Activated T-helper 1 cell treated with anti-CD3 and anti-CD28 coated beads, Interleukin-2, amount 50 U/mL, for 16 hours (primary cell): ENCODE measurements at places on chromosomes 4 and X.

DNA sequence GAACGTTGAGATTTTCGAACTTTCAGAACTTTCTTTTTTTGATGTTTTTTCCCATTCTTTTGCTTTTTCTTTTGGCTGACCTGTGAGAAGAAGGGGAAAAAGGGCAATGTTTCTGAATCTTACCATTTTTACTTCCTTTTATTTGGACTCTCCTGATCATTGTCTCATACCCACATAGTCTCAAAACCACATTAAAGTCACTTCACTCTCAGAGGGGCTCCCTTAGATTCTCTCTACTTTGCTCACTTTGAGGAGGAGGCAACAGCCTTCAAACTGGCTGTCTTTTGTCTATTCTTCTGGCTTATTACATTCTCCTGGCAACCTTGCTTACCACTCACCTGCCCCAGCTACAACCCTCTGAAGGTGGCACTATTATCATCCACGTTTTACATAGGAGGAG, 3.7 kb downstream of the CXCL9 start:
- DNase-seq, result no peak

- DNase-seq, result no peak
Observed at GRCh38 chr4:139210486-139210885, 33.5 kb upstream of the ELF2 start.

- DNase-seq, result no peak
Observed at GRCh38 chr4:155526452-155527169, 140.0 kb upstream of the GUCY1A1 start.

- no peak for DNase-seq
Observed at GRCh38 chr4:71379126-71379525, 40.3 kb downstream of the SLC4A4 start.

GRCh38 chrX:51608126-51608525, 10.6 kb downstream of the CENPVL3 start:
- DNase-seq, result no peak

DNA sequence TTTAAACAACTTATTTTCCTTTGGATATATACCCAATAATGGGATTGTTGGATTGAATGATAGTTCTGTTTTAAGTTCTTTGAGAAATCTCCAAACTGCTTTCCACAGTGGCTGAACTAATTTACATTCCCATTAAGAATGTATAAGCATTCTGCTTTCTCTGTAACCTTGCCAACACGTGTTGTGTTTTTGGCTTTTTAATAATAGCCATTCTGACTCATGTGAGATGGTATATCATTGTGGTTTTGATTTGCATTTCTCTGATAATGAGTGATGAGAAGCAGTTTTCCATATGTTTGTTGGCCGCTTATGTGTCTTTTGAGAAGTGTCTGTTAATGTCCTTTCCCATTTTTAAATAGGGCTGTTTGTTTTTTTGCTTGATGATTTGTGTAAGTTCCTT, 155.6 kb upstream of the PITX2 start:
- DNase-seq, result no peak

- DNase-seq, result no peak
Observed at GRCh38 chr4:150268444-150268843, 190.2 kb downstream of the DCLK2 start.

DNA sequence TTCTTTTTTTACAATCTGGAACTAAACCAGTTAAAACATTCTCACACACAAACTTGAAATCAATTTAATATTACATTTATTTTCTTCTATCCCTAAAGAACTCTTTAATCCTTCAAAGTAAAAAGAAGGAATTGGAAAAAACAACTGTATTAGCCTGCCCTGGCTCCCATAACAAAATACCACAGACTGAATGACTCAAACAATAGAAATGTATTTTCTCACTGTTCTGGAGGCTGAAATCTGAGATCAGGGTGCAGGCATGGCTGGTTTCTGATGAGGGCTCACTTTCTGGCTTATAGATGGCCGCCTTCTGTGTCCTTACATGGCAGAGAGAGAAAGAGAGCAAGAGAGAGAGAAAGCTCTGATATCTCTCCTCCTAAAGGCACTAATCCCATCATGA, 149.4 kb downstream of the PDGFRA start:
- DNase-seq, result no peak

DNA sequence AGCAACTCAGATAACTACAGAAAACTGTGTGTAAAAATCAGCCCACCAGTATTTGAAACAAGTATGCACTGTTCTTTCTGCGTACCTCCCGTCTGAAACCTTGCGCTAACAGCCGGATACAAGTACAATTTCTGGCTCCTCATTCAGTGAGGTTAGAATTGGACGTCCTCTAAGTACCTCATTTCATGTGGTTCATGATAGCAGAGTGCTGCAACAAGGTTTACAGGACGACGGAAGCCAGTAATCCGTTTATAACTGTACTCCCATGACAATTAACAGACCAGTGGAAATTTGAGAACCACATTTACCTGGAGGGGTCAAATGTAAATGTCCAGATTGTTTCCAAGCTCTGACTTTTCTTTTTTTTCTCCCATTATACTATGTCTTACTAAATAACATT, 52.9 kb upstream of the TENM3 start:
- DNase-seq, result no peak

GRCh38 chr4:128454881-128455280, 167.3 kb upstream of the PGRMC2 start:
- no peak for DNase-seq

- DNase-seq, result no peak
Observed at GRCh38 chr4:75142850-75143249, 209.9 kb downstream of the PARM1 start.

- no peak for DNase-seq
Observed at GRCh38 chr4:94523033-94523580, 71.4 kb downstream of the PDLIM5 start.

DNA sequence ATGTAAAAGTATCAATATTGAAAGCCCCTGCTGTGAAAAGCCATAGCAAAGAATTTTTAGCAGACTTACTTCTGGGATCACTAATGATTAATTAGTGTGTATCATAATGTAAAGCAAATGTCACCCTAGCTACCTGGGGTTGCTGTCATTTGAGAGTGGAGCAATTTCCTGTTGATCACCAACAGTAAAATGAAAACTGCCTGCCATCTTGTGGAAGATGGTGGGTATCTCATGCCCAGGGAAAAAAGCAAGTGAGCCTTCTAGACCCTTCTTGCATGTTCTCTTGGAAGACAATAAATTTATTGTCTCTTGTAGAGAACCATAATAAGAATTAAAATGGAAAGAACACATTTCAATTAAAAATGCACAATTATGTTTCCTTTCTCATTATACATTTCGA, 360.2 kb downstream of the ZIC3 start:
- no peak for DNase-seq

GRCh38 chr4:24910499-24910898, 2.3 kb downstream of the CCDC149 start:
- DNase-seq, result no peak

DNA sequence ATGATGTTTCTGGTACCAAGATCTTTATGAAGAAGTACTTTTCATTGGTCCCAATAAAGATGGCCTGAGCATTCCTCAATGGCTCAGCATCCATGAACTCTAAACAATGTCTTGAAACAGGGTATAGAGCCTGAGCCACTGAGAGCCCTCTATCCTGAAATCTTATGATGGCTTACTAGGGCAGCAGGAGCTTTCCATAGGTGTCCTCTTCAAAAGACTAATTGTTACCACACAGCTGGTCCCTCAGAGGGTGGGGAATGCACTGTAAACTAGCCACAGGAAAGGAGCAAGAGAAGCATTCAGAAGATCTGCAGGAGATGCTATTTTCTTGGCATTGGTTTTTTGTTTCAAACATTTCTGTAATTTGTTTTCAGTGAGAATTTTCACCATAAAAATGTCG, 5.6 kb upstream of the BANK1 start:
- no peak for DNase-seq

DNA sequence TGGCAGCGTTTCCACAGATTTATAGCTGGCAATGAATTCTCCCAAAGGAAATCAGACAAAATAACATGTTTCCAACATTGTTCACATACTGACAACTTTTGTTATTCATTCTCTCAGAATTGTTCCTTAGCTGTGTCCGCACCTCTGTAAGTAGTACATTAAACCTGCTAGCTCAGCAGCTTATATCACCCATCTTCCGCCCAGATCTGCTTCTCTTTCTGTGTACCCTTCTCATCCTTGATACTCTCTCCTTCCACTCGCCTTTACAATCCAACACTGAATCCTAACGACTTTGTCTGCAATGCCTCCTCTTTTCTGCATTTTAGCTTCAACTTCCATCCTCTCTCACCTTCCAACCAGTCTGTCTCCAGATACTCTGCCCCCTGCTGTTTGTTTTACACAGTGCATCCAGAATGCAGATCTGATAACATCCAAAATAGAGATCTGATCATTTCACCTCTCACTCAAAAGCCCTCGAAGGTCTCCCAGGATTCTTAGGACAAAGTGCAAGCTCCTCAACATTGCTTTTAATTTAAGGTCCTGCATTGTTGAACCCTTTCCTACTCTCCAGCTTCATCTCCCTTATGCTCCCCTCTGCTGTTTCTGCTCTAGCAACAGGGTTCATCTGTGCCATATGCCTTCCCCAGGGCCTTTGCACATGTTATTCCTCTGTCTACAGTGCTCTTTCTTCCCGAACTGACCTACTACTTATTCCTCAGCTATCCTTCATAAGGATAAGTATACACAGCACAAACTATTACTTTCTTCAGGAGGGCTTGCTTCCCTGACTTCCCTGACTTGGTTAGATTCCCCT, 67.3 kb upstream of the VBP1 start:
- DNase-seq, result no peak

DNA sequence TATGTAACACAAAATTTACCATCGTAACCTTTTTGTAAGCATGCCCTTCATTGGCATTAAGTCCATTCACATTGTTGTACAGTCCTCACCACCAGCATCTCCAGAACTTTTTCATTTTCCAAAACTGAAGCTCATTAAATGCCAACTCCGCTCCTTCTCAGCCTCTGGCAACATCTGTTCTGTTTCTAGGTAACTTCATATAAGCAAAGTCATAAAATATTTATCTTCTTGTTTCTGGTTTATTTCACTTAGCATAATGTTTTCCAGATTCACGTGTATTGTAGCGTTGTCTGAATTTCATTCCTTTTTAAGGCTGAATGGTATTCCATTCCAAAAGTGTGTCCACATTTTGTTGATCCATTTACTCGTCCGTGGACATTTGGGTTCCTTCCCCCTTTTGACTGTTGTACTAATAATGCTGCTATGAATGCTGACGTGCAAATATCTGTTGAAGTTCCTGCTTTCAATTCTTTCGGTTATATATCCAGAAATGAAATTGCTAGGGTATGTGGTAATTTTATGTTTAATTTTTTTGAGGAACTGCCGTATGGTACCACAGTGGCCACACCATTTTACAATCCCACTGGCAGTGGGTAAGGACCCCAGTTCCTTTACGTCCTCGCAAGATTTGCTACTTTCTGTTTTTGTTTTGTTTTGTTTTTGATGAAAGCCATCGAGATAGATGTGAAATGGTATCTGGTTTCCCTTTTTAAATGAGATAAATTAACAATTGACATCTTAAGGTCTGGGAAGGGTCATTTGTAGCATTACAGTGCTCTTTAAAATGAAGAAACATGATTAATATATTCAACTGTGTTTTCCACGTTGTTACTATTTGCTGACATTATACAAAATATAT, 63.4 kb downstream of the PTTG2 start:
- DNase-seq, result no peak

- DNase-seq, result no peak
Observed at GRCh38 chrX:40933706-40934425, 151.4 kb upstream of the USP9X start.

DNA sequence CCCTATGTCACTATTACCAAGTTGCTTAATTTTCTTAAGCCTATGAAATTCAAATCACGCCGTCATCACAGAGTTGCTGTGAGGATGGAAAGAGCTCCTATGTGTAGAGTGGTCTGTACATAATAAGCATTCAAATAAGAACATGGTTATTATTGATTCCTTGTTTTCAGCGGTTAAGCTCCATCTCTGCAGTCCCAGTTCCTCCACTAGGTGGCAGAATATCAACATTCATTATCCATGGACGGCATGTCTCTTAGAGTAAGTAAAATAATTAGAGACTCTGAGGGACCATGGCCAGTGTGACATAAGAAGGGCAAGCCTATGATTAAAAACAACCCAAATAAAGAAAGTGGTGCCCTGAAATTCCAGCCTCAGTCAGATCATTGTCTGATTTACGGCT, 132.5 kb upstream of the NHS start:
- no peak for DNase-seq

- DNase-seq, result no peak
Observed at GRCh38 chr4:186885289-186885688, 161.6 kb upstream of the FAT1 start.

DNA sequence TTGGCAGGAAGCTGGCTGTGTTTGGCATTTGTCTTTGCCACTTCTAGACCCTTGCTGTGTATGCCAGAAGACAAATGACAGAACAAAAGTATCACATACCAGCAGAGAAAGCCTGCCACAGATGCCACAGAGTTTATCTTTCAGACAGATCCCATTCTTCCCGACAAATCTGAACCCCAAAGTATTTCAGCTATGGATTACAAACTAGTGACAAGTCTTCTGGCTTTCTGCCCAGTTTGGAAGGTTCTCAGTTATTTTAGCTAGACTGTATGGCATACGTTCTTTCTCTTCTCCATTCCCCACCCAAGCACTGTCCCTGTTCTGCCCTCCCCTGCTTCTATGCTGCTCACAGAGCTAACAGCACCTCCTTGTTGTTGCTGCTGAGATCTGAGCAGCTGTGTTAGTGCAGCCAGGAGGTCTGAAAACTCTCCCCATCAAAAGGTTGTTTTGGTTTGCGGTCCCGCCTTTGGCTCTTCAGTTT, 236.7 kb downstream of the FRAS1 start:
- DNase-seq, result no peak

DNA sequence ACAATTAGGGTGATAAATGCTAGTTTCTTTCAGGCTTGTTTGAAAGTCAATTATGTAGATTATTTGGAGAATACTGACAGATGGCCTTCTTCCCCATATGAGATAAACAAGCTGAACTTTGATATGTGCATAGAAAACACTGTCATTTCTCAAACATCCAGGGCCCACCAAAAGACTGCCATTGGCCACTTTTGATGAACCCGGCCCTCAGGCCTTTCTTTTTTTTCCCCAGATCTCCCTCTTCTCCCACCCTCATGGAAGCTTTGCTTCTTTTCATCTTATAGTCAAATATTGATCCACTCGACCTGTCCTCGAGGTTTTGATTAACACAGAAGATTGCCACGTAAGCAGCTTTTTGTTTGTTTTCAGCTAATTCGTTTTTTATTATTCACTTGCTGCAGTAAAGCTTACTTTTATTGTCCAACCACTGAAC, 377.4 kb downstream of the SMARCA1 start:
- no peak for DNase-seq

- no peak for DNase-seq
Observed at GRCh38 chr4:92172203-92172602, 131.6 kb upstream of the GRID2 start.

- no peak for DNase-seq
Observed at GRCh38 chrX:148412006-148412405, 88.4 kb upstream of the AFF2 start.

GRCh38 chr4:10461850-10462400, 4.7 kb upstream of the ZNF518B start:
- DNase-seq, result no peak

DNA sequence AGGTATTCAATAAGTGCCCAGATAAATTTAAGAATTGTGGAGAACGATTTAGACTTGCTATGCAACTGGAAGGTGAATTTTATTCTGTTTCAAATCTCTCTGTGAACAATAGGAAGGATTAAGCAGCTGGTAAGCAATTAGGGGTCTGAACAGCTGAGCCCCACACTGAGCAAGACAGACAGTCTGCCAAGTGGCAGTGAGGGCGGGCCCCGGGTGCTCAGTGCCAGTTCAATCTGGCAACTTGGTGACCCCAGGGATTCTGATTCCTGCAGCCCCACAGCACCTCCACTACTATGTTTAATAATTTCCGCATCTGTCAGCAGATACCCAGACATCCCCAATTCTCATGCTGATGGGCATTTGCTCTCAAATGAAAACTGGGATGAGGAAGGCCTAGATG, 317.3 kb downstream of the PPP1R2C start:
- no peak for DNase-seq
